ENCODE measurements at places on chromosomes 6 and 20.

GRCh38 chr6:138588805-138589434 is 89.6 kb upstream of the NHSL1 start:
- peak; percentile 9 for DNase-seq

- no peak for DNase-seq
Measured at GRCh38 chr20:8078528-8078914, 53.5 kb upstream of the PLCB1 start.

DNA sequence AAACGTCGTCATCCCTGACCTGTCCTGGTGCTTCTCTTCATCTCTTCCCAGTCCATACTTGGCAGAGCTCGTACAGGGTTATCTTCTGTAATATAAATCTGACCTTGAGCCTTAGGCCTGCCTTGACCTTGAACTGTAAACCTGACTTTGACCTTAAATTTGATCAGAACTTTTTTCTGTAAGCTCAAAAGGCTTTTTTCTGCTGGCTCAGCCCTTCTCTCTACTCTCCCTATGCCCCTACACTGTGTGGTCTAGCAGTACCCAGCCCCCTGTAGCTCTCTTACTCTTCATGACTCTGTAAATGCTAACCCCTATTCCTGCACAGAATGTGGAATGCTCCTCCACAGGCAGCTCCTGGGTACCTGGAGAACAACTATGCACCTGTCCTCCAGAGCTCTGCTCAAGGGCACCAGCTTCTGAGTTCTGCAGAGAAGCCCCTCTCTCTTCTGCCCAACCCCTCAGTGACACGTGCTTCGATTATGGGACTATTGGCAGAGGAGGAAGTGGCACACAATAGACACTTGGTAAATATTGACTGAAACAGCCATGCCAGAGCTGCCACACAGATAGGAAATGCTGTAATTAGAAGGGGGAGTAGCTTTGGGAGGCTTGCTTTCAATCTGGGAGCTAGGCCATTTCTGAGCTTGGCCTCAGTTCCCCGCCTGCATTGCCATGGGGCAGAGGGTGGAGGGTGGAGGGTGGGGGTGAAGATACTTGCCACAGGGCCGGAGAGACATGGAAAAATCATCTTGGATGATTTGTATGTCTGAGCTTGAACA is 15.4 kb downstream of the SNPH start:
- DNase-seq: no peak

DNA sequence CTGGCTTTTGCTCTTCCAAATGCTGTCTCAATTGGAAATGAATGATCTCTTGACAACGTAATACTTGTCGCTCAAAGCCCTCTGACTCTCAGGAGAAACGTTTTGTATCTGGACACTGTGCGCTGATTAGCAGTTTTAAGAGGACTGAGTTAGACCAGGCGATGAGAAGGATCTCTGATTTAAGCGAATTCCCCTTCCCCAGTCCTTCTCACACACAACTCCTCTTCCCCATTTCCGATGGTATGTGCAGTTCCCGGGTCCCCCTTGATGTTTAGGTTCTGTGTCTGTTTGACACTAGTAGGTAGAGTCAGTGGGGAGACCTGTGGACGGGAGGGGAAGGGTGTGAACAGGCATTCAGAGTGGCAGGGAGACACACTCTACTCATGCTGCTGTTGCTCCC is 2.5 kb downstream of the ZDHHC14 start:
- no peak for DNase-seq

DNA sequence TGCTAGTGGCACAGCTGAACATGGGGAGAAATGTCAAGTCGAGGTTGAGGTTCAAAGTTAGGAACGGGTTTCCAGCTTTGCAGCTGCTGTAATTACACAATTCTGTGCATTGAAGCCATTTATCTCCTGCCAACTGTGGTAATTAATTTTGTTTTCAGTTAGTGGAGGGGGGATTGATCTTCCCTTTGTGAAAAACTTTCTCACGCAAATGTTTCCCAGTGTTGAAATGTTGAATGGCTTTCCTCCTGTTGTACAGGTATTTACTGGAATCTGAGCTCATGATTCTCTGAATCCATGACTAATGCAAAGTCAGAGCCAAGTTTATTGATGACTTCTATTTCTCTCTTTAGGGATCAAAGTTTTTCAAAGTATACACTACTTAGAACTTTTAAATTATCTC is 198.4 kb upstream of the SLC35B3 start:
- no peak for DNase-seq

- no peak for DNase-seq
Measured at GRCh38 chr6:3489961-3490624, 33.2 kb upstream of the SLC22A23 start.

GRCh38 chr20:58880994-58881752 is 28.7 kb downstream of the GNAS start:
- no peak for DNase-seq

Measured in activated naive CD4-positive, alpha-beta T cell (primary cell).